ENCODE measurements at places on chromosomes 12 and 14.

GRCh38 chr12:29735604-29736003 lies 48.1 kb downstream of the TMTC1 start:
- DNase-seq, result no peak

DNA sequence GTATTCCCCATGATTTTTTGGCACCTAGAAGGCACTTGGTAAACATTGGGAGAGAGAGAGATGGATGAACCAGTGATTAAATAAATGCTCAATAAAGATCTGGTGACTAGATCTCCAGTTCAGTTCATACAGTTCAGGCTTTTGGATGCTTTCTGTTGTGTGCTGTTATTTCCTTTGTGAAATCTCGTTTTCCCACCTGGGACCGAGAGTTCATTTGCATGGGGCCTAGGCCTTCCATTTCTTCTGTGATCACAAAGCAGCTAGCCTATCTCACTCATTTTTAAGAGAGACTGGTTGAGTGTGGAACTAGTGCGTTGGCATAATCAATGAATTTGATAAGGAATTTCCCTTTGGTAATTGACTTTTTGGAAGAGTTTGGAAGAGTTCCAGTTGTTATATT lies 104.0 kb downstream of the VRK1 start:
- no peak for DNase-seq

DNA sequence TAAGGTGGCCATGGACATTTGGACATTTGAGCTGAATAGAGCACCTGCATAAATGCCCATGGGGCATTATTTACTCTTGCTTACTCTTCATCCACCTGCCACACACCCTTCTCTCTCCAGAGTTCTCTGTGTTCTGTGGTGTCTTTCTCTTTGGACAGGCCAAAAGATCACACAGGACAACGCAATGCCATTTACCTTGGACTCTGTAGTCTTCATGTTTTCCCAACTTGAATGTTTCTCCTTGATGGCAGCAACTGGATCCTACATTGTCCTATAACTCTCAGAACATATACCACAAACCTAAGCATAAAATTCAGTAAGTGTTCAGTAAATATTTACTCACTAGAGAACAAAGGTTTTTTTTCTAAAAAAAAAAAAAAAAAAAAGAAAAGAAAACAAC lies 41.7 kb upstream of the PTHLH start:
- DNase-seq, result no peak

DNA sequence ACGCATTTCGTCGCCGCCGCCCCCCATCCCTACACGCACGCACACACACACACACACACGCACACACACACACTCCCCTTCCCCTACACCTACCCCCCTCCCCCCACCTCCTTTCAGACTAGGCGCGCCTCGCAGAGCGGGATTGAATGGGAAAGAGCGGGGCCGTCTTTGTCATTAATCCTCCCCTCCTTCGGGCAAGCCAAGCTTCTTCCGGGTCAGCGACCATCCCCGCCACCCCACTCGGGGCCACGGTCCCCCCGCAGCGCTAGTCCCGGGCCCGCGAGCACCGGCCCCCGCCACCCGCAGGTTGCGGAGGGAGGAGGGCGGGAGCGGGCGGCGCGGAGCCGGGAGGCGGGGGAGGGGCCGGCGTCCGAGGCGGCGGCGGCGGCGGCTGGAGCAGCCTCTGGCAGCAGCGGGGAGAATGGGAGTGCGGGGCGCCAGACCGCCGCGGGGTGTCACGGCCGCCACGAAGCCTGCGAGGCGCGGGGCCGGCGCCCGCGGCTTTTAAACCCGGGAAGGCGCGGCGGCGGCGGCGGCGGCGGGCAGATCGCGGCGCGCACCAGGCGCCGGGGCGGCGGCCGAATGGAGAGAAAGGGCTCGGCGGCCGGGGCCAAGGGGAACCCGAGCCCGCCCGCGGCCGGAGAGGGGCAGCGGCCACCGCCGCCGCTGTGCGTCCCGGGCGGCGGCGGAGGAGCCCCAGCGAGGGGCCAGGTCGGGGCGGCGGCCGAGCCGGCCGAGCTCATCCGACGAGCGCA lies at the start of gene TTC9:
TTC9 (plus strand) TSS at position 369 of the 755 bp plus-strand sequence; CDS start at position 583, 214 bp downstream.
- no peak for DNase-seq

DNA sequence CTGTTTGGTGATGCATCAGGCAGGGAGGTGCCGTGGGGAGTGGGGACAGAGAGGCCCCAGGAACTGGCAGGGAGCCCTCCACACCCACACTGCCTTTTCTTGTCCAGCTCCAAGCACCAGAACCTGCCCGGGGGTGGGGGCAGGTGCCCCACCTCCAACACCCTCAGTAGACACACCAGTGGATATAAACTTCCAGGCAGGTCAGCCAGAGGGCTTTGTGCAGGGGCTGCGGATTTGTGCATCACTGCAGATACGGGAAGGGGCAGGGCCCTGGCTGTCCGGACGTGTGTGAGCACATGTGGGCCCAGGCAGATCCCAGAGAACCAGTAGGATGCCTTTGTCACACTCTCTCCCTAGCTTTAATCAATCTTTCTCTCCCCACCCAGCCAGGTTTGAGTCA lies 1.3 kb upstream of the TGM1 start:
- DNase-seq, result no peak

GRCh38 chr12:118979763-118980406 lies 1.5 kb upstream of the SRRM4 start:
- peak; percentile 8 for DNase-seq

GRCh38 chr14:60878536-60878935 lies 102.3 kb downstream of the TRMT5 start:
- DNase-seq, result no peak

GRCh38 chr12:132415327-132416120 lies 74.4 kb upstream of the FBRSL1 start:
- DNase-seq, result no peak

- no peak for DNase-seq
These were observed 22.3 kb upstream of the PLXNC1 start for GRCh38 chr12:94126067-94126466.

DNA sequence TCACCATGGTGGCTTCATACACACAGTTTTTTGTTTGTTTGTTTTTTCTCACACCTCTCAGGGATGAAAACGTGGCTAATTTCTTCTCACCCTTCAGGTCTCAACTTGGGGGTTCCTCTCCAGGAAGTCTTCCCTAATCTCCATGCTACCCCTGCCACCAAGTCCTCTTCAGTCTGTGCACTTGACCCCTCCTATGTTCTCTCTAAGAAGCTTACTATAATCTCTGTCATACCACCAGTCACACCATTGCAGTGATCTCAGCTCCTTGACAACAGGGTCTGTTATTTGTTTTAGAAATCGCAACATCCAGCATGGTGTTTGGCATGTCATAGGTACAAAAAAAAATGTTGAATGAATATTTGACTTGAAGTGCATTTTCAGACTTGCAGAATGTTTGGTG lies 83.4 kb downstream of the PRORP start:
- no peak for DNase-seq

GRCh38 chr14:23551266-23552028 lies at the start of gene ZFHX2:
TSS of gene ZFHX2 (minus strand) at chr14:23551765. CDS start at chr14:23535325, 16,440 bp downstream.
- DNase-seq, result peak; percentile 78

DNA sequence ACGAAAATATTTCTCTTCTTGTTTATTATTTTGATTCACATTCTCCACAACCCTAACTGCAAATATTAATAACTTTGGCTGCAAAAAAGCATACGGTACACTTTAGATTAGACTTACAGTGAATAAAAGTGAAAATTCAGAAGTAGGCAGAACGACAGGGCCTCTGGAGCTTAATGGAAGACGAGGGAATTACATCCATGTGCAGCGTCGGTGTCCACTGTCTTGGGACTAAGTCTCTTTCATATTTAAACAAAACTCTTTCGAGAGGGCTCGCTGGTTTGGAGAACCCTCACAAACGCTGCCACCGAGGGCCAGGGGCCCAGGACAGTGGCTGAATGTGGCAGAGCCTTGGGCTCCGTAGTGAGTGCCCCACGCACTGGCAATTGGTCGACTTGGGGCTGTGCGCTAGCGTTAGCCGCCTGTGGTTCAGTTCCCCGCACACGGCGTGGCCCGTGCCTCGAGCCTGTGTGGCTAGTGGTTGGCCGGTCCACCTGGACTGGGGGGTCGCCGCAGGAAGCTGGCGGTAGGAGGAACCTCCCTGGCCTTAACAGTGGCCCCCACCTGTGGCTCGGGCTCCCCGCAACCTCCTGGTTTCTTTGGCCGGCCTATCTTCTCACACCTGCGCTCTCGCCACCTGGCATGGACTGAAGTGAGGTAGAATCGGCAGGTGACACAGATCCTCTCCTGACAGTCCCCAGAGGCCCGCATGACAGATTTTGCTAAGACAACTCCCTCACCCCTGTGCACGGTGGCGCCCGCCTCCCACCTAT lies 739 bp upstream of the PAX9 start:
- DNase-seq, result no peak

- DNase-seq, result no peak
These were observed 35.5 kb upstream of the STON2 start for GRCh38 chr14:81435391-81436295.

GRCh38 chr14:22884076-22884737 lies 1.2 kb downstream of the REM2 start:
- no peak for DNase-seq

DNA sequence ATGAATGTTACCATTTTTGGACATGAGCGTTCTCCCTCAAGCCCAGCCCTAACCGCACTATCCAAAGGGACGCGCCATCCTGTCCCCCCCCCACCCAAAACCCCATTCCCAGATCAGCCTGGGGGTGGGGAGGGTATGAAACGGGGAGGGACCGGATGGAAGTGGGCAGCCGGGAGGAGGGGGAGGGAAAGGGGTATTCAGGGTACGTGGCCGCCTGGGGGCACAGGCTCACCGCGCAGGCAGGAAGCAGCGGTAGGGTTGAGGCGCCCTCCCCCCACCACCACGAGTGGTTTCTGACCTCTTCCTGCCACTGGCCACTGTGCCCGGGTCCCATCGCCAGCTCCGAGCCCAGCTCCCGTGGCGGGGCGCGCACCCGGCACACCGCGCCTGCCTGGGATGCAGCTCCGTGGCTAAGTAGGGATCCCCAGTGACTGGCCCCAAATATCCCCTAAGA lies 1.4 kb downstream of the ACTN1 start:
- peak; percentile 44 for DNase-seq

GRCh38 chr12:40473962-40474361 lies 218.3 kb upstream of the CNTN1 start:
- DNase-seq, result no peak

GRCh38 chr14:92729634-92730358 lies 18.6 kb downstream of the LGMN start:
- no peak for DNase-seq

DNA sequence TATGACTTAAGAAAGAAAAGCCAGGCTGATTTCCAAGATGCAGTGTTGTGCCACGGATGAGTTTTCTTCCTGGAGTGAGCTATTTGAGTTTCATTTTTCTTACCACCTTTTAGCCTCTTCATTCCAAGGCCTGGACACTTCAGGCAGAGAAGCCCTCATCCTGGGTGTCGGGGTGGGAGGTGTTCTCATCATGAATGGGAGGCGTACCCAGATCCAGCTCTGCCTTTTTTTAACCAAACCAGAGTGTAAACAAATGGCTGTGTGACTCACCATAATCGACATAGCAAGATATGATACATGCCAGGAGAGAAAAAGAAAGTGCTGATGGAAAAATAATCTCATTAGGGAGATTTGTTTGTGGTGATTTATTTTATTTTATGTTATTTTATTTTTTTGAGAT lies 79.9 kb downstream of the ARF6 start:
- no peak for DNase-seq

DNA sequence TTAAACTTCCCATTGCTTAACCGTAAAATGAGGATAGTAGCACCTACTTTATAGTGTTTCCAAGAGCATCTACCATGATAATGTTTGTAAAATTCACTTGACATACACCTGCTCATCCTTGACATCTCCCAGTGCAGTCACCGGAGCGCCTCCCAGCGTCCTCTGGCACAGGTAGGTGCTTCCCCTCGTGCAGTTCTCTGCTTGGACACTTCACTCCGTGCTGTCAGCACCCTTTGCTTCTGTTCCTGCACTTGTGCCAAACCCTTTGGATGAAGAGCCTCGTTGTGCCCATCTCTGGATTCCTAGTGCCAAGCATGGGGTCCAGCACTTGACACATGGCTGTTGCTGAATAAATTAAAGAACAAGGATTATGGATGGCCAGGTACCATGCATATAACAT lies 28.3 kb downstream of the ETV6 start:
- no peak for DNase-seq

DNA sequence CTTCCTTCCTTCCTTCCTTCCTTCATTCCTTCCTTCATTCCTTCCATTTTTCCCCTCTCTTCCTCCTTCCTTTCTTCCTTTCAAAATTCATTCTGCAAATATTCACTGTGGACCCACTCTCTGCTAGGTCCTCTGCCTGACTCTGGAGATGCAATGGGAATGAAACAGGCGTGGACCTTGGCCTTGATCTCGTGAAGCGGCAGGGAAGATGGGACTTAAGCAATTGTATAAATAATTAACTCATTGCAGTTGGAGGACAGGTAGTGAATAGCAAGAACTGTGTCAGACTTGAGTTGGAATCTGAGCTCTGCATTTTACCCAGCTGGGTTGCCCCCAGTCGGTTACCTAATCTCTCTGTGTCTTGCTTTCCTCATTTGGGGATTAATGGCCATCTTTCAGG lies 230.6 kb upstream of the LHX5 start:
- DNase-seq, result no peak

GRCh38 chr12:110776410-110776809 lies 33.7 kb upstream of the PPP1CC start:
- DNase-seq, result peak; percentile 30

DNA sequence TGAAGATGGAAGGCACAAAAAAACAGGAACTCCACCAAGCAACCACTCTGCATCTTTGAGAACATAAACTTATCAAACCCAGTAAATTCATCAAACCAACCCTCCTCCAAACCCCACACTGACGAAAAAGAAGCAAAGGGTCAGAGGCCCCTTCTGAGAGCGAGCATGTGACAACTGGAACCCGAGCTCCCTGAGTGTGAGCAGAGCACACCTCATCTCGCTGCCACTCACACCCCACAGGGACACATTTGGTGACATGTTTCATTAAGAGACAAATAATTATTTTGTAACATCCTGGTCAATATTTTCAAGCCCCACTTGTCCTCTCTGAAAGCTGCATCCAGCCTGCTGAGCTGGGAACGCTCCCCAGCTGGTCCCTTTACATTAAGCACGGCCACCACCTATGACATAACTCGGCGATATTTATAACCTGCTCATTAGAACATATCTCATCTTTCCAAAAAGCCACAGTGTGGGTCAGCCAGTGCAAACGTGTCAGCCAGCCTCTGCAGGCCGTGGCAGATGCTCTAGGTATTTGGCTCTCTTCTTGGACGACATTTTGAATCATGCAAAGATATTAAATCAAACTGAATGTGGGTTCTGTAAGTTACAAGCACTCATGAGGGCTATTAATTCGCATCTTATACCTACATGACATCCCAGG lies 120.1 kb downstream of the TTC7B start:
- DNase-seq, result no peak

Data from stimulated activated CD4-positive, alpha-beta T cell treated with anti-CD3 and anti-CD28 coated beads, Interleukin-12 subunit alpha, Interleukin-12 subunit beta, amount 100 ng/mL, for 24 hours (primary cell).